ENCODE measurements at places on chromosomes 1 and 21.

DNA sequence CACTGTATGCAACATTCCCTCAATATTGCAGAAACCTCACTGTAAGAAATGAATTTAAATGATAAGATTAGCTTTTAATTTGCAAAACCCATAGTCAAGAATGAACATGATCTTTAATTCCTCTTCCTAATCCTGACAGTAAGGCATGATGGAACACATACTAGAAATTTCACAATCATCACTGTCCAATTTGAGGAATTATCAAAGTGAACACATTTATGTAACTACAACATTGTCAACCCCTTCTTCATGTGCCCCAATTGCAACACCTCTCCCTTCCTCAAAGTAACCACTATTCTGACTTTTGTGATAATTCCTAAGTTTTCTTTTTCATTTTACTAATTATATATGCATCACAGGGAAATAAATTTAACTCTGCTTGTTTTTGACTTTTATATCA, 103.1 kb downstream of the LHX8 start:
- ATAC-seq: no peak

DNA sequence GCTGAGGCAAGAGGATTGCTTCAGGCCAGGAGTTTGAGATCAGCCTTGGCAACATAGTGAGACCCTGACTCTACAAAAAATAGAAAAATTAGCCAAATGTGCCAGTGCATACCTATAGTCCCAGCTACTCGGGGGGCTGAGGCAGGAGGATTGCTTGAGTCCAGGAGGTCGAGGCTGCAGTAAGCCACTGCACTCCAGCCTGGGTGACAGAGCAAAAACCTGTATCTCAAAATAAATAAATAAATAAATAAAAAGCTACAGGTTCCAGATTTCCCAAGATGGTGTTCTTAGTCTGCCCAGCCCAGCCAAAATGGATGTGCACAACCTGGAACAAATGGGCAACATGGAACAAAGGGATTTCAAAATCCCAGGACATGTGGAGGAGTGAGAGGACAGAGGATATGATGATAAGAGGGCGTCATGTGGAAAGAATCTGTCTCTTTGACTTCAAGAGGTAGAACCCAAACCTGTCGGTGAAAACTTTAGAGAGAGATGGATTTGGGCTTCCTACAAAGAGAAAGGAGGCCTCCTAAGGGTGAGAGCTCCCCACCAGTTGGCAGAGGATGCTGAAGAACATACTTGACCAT, 3.2 kb downstream of the EDARADD start:
- no peak for ATAC-seq

GRCh38 chr1:235906436-235906835, 39.7 kb upstream of the LYST start:
- no peak for ATAC-seq

DNA sequence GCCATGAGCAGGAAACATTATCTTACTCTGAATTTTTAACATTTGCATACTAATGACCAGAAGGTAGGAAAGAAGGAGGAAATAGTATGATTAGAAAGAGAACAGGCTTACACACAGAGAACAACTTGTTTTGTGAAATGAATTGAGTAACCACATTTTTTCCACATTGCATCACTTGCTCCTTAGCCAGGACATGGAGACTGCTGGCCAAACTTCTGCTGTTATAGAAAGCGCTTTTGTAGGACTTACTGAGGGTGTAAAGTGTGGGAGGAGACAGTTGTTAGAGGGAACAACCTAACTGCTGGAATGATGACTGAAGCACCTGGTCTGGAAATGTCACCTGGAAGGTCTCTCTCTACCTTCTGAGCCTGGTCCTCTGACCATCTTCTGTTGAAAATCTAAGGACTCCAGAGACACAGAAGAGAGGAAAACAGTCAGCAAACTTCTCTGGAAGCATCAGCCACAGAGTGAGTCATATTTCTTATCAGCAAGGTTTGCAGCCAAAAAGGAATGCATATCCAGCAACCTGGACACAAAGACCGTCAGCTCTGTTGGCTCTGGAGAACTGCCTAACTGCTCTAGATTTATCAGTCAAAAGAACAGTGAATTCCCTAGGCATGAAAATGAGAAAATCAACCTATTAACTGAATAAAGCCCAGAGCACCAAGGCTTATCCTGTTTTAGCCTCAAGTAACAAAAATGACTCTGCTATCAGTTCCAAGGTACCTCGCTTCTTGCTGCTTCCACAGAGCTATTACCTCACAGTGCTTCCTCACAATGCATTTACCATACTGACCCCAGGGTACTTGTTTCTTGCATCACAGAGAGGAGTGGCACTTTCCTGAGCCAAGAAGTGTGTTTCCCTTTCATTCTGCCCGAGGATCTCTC, 88.0 kb upstream of the SLFNL1 start:
- peak; percentile 90 for ATAC-seq

- no peak for ATAC-seq
These were observed 1.4 kb downstream of the NHLH1 start for GRCh38 chr1:160367934-160368923.

GRCh38 chr1:110605901-110606656, at the start of gene KCNA2:
TSS of gene KCNA2 (minus strand) at chr1:110606358. CDS start at chr1:110604782, 1,576 bp downstream.
- ATAC-seq: peak; percentile 73

GRCh38 chr1:162233066-162233465, 143.6 kb downstream of the SPATA46 start:
- no peak for ATAC-seq

GRCh38 chr1:94746635-94747525, 73.3 kb upstream of the SLC44A3 start:
- ATAC-seq: no peak

DNA sequence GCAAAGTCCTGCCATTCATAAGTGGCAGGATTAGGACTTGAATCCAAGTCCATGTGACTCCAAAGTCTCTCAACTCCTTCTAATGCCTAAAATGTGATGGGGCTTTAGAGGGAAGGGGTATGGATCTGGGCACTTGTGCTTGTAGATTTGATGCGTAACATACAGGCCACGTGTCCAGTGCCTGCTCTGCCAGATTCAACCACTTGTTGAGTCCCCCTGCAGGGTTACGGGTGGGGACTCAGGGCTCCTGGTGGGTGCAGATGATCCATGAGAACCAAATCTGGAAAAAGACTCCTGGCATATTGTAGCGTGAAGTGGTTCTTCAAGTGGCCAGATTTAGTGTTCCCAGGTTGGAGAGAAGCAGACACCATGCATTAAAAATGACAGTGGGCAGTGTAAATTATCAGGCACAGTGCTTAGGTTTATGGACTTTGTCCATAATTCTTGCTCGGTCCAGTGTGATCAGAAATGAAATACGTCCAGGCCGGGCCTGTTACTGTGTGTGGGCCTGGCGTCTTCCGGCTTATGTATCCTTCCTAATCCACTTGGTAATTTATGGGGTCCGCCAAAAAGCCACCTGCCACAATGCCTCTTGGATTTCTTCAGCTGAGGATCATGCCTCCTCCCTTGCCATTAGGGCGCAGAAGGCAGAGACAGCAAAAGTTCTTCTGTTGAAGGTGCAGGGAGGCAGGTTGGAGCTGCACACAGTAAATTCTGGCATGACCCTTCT, 51.2 kb upstream of the LRP8 start:
- ATAC-seq: no peak

GRCh38 chr1:167344112-167344511, 123.4 kb downstream of the POU2F1 start:
- no peak for ATAC-seq

GRCh38 chr1:183052861-183053260, 29.6 kb downstream of the LAMC1 start:
- ATAC-seq: no peak

DNA sequence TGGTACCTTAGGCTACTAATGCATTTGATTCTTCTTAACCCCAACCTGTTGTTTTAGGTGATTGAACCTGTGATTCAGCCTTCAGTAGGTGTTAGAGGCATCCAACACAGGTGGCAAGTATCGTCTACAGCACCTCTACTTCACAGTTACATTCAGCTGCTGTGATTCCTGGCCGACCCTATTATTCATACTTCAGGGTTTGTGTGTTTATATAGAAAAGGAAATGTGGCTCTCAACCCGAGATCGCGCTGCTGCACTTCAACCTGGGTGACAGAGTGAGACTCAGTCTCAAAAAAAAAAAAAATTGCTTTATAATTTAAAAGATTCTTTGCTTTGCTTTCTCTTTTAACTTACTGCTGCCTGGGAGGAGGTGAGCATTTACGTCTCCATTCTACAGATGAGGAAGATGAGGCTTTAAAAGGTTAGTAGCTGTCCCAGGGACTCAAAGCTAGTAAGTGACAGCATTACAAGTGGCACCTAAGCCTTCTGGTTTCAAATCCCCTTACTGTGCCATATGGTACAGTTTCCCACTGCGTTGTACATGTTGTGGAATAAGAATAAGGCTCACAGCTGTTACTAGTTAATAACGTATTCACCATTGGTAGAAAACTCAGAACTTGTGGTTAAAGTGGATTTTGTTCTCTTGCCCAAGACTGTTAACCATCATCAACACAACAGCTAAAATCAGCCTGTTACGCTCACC, 9.9 kb upstream of the GPR25 start:
- no peak for ATAC-seq

- ATAC-seq: peak; percentile 18
These were observed 561.2 kb downstream of the KIF26B start for GRCh38 chr1:245715970-245716369.

GRCh38 chr1:29239142-29239541, 2.8 kb downstream of the PTPRU start:
- no peak for ATAC-seq

- ATAC-seq: no peak
These were observed 18.1 kb downstream of the USP24 start for GRCh38 chr1:55197099-55197498.

DNA sequence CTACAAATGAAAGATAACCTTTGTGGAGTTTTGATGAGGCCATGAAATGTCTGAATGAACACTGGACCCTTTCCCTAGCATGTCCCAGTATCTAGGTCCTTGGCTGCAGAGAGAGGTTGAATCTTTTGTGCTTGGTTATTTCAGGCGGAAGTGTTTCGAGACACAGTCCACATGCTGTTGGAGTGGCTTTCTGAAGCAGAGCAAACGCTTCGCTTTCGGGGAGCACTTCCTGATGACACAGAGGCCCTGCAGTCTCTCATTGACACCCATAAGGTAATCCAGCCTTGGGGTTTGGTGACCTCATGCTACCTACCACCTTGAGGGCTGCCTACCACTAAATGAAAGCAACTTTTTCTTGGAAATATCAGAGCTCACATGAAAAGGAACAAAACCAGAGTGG, 38.9 kb upstream of the BMP8A start:
- ATAC-seq: no peak

GRCh38 chr1:156668801-156669637, 8.2 kb downstream of the NES start:
- ATAC-seq: peak; percentile 8

DNA sequence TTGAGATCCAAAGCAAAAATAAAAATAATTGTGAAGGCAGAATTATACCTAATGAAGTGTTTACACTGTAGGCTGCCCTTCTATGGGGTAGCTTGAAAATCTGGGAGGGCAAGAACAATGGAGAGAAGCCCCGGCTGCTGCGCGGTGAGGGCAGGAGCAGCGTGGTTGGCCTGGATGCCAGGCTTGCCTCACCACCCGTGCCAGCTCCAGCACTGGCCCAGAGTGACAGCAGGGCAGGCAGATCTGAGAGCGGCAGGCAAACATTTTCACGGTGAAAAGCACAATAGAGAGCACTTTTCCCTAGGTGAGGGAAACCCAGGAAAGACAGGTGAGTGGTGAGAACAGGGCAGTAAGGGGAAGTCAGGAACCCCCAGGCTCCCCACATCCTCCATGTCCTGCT, 1.4 kb downstream of the PROK1 start:
- no peak for ATAC-seq

DNA sequence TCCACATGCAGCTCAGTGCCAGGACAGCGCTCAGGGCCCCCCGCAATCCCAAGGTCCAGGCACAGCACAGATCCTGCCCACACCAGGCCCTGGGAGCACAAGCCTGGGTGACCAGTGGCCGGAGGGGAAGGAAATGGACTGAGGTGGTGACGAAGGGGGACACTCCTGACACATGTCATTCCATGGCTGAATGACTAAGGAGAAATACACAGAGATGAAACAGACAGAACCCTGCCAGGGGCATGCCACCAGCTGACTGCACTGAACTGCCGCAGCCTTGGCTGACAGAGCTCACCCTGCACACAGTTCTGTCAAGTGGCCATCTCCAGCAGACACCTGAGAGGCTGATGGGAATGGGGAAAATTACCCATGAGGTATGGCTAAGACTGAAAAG, 56.1 kb downstream of the HSF2BP start:
- no peak for ATAC-seq

DNA sequence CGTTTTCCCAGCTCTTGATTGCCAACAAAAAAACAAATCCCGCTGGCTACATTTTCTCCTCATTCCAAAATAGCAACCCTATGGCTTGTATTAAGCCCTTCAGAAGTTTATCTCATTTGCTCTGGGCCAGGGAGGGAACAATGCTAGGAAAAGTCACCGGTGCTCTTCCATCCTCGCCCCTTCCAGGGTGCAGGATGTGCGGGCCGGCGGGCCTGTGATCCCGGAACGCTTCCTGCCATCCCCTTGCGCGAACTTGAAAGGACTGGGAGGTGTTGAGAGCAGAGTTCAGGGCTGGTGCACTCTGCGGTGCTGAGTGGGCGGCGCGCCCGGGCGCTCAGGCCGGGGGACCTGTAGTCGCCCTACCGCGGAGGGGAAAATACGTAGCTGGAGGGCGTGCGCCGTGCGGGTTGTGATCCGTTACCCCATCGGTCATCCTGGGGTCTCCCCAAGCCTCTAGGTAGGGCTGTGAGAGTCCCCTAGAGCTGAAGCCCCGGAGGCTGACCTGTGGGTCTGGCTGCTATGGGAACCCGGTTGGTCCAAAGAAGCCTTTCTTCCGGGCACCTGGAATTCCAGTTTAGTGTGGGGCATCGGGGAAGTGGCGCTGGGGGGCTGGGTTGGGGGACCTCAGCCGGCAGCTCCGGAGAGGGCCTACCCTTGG, 13.1 kb downstream of the NR5A2 start:
- no peak for ATAC-seq

DNA sequence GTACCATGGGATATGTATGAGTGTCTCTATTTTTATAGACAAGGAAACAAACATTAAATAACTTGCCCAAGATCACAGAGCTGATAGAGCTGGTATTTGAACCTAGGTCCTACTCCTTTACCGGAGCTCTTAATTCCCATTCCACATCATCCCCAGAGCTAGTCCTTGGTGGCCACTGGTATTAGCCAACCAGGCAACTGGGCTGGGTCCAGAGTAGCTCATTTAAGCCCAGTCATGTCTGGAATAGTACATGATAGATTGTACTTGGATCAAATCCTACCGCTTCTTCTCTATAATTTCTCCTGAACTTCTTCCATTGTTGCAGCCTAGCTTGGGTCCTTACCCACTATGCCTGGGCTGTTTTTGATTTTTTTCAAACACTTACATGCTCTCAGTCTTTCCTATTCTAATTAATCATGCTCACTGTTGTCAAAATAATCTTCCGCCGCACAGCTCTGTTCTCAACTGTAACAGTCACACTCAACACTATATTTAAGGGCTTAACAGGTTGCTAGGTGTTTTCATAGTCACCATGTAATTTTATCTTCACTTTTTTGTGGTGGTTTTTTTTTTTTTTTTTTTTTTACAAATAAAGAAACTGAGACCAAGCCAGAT, 80.2 kb downstream of the COLGALT2 start:
- ATAC-seq: no peak

- ATAC-seq: no peak
These were observed 2.0 kb downstream of the IFFO2 start for GRCh38 chr1:18954270-18955071.
